ENCODE measurements at places on chromosomes 6 and 20.

DNA sequence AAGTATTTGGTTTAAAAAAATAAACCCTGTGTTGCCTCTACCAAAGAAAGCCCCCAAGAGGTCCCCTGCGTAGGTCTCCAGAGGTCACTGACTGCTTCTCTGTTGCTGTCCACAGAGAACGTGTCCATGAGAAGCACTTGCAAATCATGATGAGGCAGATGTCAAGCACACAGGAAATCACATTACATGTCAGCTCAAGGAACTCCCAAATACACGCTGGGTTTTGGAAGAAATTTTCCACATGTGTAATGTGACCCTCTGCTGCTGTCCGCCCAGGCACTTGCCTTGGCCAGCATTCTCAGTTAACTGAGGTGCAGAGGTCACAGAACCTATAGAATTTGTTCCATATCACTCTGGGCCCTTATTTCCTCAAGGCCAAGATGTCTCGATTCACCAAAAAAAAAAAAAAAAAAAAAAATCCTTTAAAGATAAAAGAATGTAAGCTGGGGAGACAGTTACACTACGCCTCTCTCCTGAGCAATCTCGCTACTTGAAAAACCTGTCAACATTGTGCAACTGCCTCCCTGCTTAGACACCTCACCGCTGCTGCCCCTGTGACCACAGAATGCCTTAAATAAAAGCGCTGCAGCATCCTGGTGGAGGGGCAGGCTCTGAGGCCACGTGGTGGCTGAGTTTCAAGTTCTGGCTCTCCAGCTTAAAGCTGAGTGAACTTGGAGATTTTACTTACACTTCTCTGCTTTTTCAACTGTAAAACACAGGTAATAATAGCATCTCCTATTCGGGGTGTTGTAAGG lies 42.3 kb downstream of the SLC22A23 start:
- H3K4me3 ChIP-seq = no peak overlapping the region
- peak; percentile 51 for DNase-seq
- H3K27me3 ChIP-seq = peaks cover 15% of the 10 kb centered on the region
- H3K4me1 ChIP-seq = peaks cover 5% of the 10 kb centered on the region

- H3K36me3 ChIP-seq = peaks cover 80% of the 10 kb centered on the region
- H3K27me3 ChIP-seq = no peaks in the 10 kb centered on the region
- H3K4me3 ChIP-seq = no peak overlapping the region
- H3K4me1 ChIP-seq = peaks cover 2% of the 10 kb centered on the region
These were observed 13.6 kb downstream of the CDC5L start for GRCh38 chr6:44401138-44401537.

GRCh38 chr6:117480651-117481050 lies 1.8 kb upstream of the DCBLD1 start:
- H3K27me3 ChIP-seq = no peaks in the 10 kb centered on the region
- H3K4me1 ChIP-seq = peaks cover 7% of the 10 kb centered on the region
- DNase-seq = no peak
- no peak overlapping the region for H3K4me3 ChIP-seq

DNA sequence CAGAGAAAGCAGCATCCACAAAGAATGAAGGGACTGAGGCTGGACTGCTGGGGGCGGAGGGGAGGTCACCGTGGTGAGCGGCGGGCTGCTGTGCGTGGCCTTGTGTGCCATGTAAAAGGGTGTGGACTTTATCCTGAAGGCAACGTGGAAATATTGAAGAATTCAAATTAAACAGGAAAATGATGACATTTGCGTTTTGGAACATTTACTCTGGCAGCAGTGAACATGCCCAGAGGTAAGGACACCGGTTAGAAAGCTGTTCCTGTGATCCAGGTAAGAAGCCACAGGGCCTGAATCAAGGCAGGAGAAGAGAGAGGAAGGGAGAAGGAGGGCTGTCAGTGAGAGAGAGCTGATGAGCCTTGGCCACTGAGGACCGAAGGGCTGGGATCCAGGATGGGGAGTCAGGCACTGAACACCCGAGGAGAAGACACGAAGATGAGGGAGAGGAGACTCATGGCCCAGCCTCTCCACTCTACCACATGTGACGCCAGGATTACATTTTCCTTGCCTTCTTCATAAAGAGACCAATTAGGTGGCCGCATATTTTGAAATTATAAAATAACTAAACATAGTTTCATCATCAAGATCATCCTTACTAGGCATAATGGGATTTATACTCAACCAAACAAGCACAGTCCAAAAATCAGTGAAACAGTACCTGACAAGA lies 58.4 kb downstream of the TRAM2 start:
- peak overlapping the region; percentile 97 for H3K27ac ChIP-seq
- peaks cover 25% of the 10 kb centered on the region for H3K36me3 ChIP-seq
- H3K27me3 ChIP-seq = no peaks in the 10 kb centered on the region
- H3K4me1 ChIP-seq = peaks cover 30% of the 10 kb centered on the region
- DNase-seq = no peak

DNA sequence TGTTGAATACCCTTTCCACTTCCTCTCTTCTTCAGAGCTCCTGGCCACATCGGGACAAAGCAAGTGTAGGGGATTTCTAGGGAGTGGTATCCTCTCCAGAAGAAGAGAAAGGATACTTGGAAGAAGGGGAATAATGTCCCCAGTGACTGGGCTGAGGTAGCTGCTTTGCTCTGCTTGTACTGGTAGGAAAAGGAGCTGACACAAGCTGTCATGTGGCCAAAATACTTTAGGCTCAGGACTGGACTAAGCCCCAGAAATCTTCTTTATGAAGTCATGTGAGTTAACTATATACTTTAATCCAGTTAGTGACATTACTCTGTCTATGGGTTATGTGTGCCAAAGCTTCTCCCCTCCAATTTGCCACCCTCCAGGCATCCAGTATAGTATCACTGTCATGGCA lies 40.5 kb downstream of the AKIRIN2 start:
- peaks cover 3% of the 10 kb centered on the region for H3K36me3 ChIP-seq
- no peak overlapping the region for H3K27ac ChIP-seq
- H3K4me3 ChIP-seq = peak overlapping the region; percentile 17
- H3K4me1 ChIP-seq = peaks cover 2% of the 10 kb centered on the region
- no peaks in the 10 kb centered on the region for H3K27me3 ChIP-seq

DNA sequence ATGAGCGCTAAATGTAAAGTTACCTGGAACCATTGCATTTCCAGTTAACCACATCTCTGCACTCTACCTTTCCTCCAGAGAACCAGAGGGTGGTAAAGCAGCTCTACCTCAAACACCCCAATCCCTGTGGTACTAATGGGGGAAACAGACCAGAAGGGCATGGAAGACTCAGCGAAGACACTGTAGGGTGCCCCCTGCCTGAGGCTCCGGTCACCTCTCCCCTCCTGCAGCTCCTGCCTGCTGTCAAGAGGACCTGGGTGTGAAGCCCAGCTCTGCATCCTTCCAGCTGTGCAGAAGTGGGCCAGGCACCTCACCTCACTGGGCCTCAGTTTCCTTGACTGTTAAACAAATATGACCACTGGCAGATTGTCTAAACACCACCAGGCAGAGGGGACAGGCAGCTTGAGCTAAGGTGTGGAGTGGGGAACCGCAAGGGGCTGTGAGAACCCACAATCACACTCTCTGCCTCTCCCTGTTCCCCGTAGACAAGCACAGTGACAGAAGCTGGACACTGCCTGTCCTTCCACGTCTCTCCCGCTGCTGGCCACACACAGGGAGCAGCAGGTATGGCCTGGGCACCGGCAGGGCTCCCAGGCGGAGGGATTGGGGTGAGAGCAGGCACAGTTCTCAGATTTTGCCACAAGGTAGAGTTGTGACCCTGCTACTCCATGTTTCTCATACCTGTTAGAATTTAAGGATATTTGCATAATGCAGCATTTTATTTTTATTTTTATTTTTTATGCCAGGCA lies 9.1 kb upstream of the BPIFA2 start:
- H3K36me3 ChIP-seq = no peaks in the 10 kb centered on the region
- no peaks in the 10 kb centered on the region for H3K4me1 ChIP-seq
- H3K27me3 ChIP-seq = peaks cover 73% of the 10 kb centered on the region
- no peak for DNase-seq

Measured in mesenchymal stem cell (in vitro differentiated cells and primary cell).